ENCODE measurements at places on chromosomes 1 and 21. TPM values are rescaled to one million over a fixed set of nuclear protein-coding genes. Genes with fewer than 3 reads are reported as not detected.

RIMKLA gene
- total RNA-seq = 2.1 TPM

TMEM63A gene
- 4.1 TPM for total RNA-seq

TFF2 gene
- total RNA-seq = not detected

GREM2 gene
- not detected for total RNA-seq

EPHA8 gene
- not detected for total RNA-seq

SLC26A9 gene
- total RNA-seq = not detected

VAV3 gene
- 1.1 TPM for total RNA-seq

Measured in Karpas-422 (cell line).